Peyer's patch (tissue), 4 donors: ENCODE measurements at places on chromosomes 6 and 20.

GRCh38 chr6:3644739-3645012, 106.8 kb downstream of the PXDC1 start:
- no peak for DNase-seq

DNA sequence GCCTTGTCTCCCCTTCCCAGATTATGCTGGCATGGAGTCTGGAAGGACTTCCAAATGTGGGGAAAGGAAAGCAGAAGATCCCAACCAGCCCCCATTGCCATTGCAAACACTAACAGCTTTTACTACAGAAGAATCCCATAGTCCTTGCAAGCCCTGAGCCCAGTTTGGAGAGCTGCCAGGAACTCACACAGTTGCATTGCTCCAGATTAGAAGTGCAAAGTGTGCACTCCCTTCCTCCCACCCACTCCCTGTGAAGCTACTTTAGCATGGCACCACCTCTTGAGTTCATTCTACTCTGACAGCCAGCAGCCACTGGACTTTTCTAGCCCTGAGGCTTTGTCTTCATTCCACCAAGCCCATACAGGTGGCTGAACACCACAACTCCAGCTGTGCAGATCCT, 67.6 kb downstream of the SLC22A2 start:
- DNase-seq, result no peak

DNA sequence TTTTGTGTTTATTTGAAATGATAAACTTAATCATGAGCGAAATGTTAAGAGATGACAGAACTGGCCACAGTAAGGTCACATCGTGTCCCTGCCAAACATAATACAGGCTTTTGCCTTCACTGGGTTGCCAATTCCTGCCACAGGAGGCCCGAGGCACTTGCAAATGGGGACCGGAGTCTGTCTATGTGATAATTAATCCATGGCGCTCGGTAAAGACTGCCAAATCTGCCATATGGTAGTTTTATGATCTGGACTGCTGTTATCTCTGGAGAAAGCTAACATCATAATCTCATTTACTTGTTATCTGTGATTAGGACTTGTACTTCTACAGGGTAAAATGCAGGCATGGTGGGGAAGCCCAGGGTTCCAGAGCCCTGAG, 170.5 kb upstream of the TSHZ2 start:
- no peak for DNase-seq

GRCh38 chr6:10838794-10839333, 525 bp upstream of the MAK start:
- no peak for DNase-seq

DNA sequence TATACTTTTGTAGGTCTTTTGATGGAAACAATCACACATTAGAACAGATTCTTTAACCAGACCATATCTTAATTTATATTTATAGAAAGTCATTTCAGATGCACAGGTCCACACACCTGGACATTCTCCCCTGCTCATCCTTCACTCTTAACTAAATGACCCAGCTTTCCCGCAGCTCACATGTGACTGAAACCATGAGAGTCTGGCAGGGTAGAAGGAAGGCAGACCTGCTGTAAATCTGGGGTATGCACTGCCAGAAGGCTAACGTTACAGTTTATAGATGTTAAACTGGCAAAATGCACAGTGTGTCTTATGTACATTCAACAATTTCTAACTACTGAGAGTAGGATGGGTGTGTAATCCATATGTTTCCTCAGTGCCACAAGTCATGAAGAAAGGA, 359.5 kb upstream of the SPTLC3 start:
- no peak for DNase-seq

DNA sequence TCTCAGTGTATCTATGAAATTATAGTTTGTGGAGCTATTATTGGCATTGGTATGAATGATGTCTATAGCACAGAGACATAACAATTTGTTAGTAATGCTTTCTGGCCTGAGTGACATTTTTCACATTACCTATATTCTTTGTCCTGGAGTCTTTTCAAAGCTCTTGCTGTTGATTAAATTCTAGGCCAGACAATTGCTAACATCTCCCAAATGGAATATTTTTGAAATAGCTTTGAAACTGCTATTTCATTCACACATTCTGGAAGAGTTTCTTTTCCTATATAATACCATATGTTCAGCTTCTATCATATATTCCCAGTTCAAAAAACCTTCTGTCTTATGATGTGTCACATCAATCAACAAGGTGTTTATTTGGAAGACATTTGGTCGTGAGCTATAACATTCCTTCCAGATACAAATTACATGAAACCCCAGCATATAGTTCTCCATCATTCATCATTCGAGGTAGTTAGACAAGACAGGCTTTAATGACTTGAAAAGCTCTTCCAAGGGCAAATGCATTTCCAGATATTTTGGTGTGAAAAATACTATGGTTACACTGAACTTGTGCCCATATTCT, 452.8 kb downstream of the KHDRBS2 start:
- no peak for DNase-seq

DNA sequence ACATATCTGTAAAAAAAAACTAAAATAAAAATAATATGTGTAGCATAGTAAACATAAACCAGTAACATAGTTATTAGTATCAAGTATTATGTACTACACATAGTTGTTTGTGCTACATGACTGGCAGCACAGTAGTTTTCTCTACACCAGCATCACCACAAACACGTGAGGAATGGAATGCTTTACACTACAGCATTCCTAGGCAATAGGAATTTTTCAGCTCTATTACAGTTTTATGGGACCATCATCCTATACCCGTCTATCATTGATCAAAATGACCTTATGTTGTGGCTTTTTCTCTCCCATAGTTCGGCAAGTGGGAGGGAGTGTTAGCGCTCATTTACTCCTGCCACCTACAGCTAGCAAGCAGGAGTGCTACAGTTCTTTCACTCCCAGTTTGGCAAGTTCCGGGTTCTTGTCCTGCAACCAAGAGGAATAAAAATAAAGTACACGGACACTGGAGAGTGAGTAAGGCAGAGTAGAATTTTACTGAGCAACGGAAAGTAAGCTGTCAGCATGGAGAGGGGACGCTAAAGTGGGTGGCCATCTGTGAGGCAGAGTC, 196.8 kb upstream of the HSF2 start:
- DNase-seq, result no peak

DNA sequence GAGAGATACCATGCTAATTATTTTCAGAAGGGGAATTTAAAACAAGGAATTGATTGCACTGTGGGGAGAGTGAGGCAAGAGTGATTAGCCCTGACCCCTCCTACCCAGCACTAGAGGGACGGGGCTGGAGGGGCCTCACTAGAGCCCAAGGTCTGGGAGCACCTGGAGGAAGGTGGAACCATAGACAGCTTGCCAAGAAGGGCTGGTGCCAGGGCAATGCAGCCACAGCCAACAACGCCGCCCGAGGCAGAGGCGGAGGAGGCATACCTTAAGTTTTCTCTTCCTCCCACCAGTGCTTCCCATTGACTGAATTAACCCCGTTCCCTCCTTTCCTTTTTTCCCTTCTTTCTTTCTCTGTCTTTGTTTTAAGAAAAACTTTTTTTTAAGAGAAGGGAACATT, 40.0 kb downstream of the IYD start:
- no peak for DNase-seq

DNA sequence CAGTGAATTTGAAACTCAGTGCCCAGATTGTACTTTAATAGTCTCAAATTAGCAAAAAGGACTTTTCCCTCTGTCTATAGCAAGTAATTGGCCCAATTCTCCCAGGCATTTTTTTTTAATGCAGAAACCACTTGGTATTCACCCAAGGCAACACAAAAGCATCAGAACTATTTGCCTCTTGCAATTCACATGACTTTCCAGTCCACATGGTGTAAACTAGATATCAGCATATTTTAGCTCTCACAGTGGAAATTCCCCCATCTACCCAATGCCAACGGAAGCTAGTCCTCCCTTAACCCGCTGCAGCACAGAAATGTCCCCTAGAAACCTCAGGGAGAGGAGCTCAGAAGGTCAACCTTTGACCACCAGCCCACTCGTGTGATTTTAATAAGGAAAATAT, 103.4 kb upstream of the CDYL start:
- no peak for DNase-seq

GRCh38 chr6:56659721-56660380, 17.2 kb upstream of the DST start:
- no peak for DNase-seq
